ENCODE measurements at places on chromosomes 2 and 18.

DNA sequence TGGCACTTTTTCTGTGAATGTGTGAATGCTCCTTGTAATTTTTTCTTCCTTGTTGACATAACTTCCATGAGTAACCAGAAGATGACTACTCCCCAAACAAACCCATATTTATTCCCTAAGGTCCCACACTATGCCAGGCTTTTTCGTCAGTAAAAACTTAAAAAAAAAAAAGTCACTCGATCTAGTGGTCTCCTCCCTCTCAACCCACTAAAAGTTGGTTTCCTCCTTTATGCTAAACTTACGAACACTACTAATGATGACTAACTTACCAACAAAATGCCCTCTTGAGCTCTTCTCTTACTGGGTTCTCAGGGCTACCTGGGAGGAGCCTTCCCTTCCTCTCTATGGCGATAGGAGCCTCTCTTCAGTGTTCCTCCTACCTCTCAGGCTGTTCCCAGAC lies 18.2 kb downstream of the ACVR1 start:
- ATAC-seq = no peak

DNA sequence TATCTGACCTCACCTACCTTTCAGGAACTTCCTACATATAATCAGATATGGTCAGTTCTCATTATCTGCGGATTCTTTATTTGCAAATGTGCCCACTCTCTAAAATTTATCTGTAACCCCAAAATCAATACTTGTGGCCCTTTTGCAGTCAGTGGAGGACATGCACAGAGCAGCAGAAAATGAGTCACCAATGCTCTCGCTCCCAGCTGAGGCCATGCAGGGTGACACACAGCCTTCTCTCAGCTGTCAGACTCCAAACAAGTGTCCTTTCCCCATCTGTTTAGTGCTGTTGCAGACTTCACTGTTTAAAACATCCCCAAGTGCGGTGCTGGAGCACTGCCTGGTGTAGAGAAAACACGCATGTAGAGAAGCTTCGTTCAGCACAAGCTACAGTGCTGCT lies 171.9 kb upstream of the SALL3 start:
- no peak for ATAC-seq

GRCh38 chr18:7924616-7925015 lies 357.5 kb downstream of the PTPRM start:
- no peak for ATAC-seq

DNA sequence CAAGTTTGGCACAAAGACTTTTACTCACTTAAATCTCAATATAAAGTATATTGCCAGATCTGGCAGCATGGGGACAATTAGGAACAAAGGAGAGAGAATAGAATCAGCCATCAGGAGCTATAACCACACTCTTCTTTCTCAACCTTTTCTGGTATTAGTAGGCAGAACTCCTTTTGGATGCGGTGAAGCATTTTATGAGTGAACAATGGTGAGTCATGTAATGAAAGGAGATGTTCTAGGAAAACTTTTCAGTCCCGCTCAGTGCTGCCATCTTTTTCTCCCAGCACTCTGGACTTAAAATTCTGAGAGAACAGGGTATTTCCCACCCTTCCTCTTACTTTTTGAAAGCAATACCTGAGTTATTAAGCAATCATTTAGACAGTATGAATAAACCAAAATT lies 32.2 kb downstream of the PLEKHA3 start:
- ATAC-seq = no peak

GRCh38 chr18:78939105-78939504 lies 40.5 kb upstream of the SALL3 start:
- ATAC-seq = no peak

DNA sequence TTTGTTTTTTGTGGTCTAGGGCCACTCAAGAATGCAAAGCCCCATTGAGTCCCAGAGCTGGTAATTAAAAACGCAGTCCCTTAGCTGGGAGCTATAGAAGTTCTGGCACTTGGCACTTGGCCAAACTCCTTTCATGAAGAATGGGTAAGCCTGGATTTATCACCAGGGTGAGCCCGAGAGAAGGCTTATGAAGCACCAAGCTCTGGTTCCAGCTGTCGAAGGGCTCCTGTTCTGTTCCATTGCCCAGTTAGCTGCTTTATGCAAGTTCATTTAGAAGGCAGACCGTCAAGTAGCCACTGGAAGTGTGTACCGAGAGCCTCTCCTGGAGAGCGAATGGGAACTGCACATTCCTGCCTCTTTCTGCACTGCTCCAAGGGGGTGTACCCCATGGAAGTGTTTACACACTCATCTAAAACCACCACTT lies 14.2 kb downstream of the ECEL1 start:
- ATAC-seq = no peak

DNA sequence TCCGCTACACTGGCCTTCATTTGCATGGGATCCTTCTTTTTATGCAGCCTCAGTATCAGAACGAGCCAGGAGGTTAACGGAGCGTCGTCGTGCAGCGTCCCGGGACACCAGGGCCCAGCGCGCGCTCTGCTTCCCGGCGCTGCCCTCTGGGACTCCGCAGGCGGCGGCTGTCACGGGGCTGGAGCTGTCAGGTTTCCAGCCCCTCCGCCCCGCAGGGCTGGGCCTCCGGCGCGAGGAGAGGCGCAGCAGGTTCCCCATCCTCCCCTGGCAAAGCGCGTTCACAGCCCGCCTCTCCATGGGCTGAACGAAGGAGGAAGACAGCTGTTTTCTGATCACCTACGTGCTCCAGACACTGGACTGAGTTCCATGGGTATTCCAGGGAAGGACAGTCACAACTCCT lies 12.5 kb upstream of the PAX8 start:
- ATAC-seq = no peak

DNA sequence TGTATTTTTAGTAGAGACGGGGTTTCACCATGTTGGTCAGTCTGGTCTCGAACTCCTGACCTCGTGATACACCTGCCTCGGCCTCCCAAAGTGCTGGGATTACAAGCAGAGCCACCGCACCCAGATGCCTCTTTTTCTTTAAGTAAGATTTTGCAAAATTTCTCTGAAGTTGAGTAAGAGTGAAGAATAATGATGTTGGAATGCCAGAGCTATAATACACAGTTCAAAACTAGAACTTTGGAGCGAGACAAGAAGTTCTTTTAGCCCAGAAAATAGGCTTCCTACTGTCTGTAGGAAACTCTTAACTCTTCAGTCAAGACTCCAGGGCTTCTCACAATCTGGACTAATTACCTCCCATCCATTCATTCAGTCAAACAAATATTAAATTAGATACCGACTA lies 51.4 kb downstream of the MARCHF4 start:
- no peak for ATAC-seq

DNA sequence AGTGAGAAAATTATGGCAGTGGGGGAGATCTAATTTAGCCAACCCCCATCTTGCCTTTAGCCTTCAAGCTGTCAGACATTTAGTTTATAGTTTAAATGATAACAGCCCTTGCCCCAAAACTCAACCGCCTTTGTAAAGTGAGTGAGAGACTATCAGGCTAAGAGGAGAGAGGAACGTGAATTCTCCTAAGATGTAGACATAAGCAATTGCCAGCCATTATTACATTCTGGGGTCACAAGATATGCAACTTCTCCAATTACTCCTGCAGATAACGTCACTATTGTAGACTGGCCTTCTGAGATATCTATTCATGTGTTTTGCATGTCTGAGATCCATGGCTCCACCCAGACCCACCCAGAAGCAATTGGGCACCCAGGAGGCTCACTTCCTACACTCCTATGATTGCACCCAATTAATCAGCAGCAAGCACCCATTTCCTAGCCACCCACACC lies 307.3 kb downstream of the NBAS start:
- ATAC-seq = no peak

DNA sequence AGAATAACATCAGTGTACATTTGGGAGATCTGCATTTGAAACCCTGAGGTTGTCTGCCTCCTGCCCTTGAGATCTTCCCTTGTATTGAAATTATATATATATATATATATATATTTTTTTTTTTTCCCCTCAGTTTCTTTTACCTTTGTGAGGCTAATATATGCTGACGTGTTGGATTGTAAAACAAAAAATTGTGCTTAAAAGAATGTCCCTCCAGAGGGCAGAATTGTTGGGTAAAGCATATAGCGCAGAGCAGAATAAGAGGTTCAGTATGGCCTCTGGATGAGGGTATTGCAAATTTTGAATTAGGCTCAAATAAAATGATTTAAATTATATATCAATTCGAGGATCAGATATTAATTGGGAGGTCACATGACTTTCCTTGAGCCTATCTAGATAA lies 12.4 kb downstream of the NABP1 start:
- no peak for ATAC-seq

GRCh38 chr2:132991471-132992045 lies 321.6 kb upstream of the LYPD1 start:
- no peak for ATAC-seq

DNA sequence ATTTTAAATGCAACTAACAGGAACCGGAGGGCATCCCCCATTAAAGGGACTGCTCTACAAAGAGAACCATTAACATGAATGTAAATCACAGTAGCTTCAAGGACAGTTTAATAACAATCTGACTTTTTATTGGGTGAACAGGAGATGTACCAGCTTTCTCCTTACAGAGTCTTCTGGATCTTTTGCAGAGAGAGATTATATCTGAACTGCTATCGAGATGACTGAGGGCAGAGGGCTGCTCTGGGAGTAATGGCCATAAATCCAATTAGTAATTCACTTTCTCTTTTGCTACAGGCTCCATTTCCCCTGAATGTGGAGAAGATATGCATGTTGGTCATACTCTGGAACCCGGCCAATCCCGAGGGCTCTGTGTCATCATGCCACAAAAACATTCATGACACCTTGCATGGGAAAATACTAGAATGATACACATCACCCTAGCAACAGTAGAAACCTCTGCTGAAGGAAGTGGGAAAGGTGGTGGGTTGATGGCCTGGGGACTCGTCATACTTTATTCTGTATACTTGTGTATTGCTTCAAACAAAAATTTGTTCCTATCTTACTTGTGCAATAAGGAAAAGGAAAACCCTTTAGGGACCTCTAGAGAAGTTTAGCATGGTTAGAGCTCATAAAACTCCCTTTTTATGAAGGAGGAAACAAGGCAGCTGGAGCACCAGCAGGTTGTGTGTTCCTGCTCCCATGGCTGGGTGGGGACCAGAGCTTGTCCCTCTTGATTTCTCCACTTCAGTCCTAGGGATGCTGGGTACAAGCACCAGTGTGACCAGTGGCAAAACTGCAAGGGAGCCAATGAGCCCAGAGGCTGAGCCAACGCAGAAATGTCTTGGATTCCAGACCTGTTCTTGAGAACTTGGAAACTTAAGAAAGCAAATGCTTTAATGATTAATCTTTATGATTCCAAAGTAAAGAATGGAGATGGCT lies 26.0 kb downstream of the CTAGE1 start:
- ATAC-seq = no peak

- ATAC-seq = no peak
Measured at GRCh38 chr18:361941-362310, 94.1 kb upstream of the THOC1 start.

DNA sequence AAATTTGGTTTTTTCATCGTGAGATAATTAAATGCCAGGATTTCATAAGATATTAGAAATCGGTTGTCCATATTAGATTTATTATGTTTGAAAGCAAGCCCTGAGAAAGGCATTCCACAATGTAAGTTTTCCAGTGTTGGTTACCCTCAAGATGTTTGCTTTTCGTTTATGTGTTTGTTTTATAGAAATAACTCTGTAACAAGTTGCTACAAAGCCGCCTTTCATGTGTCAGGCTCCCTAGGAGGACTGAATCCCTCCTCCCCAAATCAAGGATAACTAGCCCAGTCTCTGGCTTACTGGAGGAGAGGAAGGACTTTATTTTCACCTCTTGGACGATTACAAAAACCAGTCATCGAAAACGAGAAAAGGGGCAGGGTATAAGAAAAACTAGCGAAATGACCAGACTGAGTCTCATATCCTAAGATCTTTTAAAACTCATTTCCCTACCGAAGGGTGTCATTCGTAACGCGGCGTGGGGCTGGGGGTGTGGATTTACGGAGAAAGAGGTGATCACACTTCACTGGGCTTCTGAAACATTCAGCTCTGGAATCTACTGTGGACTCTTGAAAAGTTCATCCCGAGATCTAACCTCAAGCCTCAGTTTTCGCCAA lies 1.0 kb upstream of the PEX13 start:
- peak; percentile 56 for ATAC-seq

- peak; percentile 15 for ATAC-seq
Measured at GRCh38 chr2:121529439-121530211, 1.1 kb upstream of the RNU4ATAC start.

GRCh38 chr2:43133708-43134570 lies 92.5 kb downstream of the ZFP36L2 start:
- peak; percentile 80 for ATAC-seq

DNA sequence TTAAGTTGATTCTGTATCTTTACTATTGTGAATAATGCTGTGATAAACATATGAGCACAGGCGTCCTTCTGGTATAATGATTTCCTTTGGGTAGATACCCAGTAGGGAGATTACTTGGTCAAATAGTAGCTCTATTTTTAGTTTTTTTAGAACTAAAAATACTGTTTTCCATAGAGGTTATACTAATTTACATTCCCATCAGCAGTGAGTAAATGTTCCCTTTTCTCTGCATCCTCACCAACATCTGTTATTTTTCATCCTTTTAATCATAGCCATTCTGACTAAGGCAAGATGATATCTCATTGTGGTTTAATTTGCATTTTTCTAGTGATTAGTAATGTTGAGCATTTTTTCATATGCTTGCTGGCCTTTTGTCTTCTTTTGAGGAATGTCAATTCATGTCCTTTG lies 35.1 kb downstream of the PMS1 start:
- no peak for ATAC-seq

DNA sequence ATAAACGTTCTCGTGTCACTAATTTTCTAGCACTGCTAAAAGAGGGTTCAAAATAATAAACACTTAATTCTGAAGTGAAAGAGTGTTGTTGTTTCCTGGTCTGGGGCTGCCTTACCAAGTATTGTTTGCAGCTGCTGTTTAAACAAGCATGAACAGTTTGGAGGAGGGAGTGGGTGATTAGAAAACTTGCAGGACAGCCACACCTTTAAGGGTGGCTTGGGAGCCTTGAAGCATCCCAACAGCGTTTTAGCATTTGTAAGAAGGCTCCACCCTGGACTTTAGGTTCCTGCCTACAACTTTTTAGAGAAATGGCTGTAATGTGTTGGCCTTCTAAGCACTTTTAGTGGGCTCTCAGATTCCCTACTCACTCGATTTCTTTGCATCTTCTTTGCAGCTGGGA lies 371.6 kb downstream of the TGIF1 start:
- no peak for ATAC-seq

DNA sequence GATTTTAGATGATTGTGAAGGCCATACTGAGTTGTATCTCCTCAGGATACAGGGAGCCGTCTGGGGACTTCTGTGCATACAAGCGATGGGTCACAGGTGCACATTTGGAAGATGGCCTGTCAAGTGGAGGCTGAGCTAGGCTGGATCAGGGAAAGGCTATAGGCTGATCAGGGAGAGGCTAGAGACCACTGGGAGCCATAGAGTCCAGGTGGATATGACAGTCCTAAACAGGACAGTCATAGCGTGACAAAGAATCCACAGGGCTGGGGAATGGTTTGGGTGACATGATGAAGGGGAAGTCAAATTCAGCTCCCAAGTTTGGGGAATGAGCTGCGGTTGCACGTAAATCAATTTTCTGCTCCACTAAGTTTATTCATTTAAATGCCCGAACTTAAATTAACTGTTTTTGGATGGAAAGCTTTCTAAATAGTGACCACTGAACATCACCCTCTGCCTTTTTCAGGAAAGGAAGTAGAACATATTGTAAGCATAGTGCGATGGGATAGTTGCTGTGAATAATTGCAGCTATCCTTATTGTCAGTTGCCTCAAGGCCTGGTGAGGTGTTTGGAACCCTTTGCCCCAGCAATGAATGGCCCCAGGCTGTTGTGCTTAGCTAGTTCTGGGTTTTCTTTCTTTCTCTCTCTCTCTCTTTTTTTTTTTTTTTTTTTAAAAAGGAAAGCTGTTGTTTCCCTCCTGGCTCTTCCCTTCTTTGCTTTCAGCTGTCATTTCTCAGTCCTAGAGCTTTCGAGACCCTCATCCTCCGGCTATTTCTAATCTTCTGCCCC lies 50.5 kb downstream of the KLHL29 start:
- no peak for ATAC-seq
